Activated T-helper 17 cell treated with anti-CD3 and anti-CD28 coated beads, Interleukin-2, amount 50 U/mL, for 72 hours (primary cell): ENCODE measurements at places on chromosomes 7 and 10.

GRCh38 chr7:74457007-74457406 lies 3.3 kb downstream of the GTF2IRD1 start:
- ATAC-seq = no peak

- ATAC-seq = peak; percentile 37
These were observed 1.3 kb upstream of the DMBT1 start for GRCh38 chr10:122559228-122559627.

DNA sequence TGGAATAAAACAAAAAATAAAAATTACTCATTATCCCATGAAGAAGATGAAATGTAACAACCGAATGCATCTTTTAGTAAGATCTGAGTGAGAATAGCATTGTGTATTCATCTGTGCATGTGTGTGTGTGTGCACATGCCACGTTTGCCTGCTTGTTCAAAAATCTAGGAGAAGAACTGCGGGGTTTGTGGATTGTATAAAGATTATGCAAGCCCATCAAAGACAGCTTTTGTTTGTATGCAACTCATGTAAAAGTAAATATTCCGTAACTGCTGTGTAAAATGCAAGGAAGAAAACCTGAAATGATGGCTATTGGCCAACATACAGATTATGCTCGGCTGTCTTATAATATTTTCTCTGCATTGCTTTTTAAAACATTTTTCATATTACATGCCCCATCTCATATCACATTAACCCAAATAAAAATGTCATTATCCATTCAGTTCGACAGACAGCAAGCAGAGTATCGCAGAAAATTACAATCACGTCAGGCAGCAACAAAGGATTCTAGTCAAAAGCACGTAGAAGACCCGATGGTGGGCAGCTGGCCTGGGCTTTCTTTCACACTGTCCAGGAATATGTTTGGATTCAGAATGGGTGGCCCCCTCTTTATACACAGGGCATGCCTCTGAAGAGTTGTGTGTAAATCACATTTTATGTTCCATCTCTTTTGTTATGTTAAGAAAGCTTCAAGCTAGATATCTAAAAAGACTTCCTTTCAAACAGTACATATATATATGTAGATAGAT lies 114.0 kb downstream of the PARP12 start:
- ATAC-seq = no peak

- peak; percentile 68 for ATAC-seq
These were observed 147.3 kb downstream of the CELF2 start for GRCh38 chr10:11164803-11165590.

DNA sequence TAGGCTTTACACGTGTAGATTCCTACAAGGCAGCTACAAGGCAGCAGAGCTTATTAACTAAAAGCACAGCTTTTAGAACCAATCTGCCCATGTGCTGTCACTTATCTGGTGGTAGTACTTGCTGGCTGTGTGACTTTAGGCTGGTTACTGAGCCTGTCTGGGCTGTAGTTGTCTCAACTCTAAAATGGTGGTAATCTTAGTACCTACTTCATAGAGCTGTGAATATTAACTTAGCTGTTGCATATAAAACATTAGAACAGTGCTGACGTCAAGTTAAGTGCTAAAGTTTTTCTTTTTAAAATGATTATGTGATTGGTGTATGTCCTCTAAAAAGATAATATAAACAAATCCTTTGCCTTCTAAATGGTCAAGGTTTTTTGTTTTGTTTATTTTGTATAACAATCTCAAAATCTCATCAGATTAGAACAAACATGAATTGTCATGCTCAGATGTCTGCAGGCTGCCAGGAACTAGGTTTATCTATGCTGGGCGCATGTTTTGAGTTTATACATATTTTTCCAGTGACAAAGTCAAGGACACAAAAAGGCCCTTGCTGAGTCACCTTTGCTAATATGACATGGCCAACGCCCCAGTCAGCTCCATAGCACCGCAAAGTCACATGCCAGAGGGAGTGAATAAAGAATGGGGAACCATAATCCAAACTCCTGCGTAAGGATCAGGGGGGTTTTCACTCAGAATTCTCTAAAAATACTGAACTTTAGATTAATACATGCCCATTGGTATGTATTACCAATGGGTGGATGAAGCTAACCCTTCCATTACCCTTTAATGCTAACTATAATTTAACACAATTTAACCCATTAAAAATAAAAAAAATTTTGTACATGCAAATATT lies 39.8 kb upstream of the ARL4A start:
- no peak for ATAC-seq

DNA sequence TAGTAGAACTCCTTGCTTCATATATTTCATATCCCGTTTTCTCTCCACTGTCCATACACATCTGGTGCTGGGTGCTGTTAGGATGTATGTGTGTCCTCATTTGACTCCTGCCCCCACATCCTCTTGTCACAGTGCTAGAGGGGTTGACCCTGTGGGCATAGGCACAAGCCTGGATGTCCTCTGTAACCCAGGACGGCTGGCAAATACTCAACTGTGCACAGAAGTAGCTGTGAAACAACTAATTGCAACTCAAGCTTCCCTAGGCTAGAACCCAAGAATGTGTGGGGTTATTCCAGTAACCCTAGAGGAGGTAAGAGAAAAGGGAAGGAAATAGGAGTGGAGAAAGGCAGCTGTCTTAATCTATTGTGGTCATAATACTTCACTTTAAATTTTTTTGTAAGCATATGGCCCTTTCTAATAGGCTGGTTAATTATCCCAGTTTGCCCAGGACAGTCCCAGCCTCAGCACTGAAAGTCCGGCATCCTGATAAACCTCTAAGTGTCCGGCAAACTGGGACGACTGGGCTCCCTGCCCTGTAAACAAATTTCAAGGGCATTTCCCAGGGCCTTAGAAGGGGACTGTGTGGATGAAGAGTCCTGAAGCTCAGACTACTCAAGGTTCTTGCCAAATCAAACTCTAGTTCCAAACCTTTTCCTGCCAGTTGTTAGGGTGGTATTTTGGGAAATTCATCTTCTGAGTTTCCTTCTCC lies 283.2 kb upstream of the CELF2 start:
- no peak for ATAC-seq

- ATAC-seq = peak; percentile 82
These were observed 125.8 kb downstream of the ANKRD7 start for GRCh38 chr7:118350260-118350659.

DNA sequence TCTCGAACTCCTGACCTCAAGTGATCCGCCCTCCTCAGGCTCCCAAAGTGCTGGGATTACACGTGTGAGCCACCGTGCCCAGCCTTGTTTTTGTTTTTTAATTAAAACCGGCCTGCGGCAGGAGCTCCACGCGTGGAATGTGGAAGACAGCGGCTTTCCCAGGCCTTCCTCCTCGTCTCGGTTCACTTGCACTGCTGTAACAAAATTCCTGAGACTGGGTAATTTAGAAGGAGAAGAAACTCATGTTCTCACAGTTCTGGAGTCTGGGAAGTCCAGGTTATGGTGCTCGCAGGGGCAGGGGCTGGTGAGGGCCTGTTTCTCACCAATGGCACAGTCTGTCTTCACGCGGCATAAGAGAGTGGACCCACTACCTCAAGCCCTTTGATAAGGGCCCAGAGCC lies 14.4 kb upstream of the CRYGN start:
- ATAC-seq = no peak

- peak; percentile 70 for ATAC-seq
These were observed 59.8 kb upstream of the SMNDC1 start for GRCh38 chr10:110364531-110364937.

GRCh38 chr7:36303202-36304098 lies 86.2 kb upstream of the ANLN start:
- no peak for ATAC-seq

- ATAC-seq = no peak
These were observed 416.4 kb downstream of the GFRA1 start for GRCh38 chr10:115856580-115856979.

GRCh38 chr7:1369916-1370657 lies 89.2 kb downstream of the MICALL2 start:
- ATAC-seq = no peak

DNA sequence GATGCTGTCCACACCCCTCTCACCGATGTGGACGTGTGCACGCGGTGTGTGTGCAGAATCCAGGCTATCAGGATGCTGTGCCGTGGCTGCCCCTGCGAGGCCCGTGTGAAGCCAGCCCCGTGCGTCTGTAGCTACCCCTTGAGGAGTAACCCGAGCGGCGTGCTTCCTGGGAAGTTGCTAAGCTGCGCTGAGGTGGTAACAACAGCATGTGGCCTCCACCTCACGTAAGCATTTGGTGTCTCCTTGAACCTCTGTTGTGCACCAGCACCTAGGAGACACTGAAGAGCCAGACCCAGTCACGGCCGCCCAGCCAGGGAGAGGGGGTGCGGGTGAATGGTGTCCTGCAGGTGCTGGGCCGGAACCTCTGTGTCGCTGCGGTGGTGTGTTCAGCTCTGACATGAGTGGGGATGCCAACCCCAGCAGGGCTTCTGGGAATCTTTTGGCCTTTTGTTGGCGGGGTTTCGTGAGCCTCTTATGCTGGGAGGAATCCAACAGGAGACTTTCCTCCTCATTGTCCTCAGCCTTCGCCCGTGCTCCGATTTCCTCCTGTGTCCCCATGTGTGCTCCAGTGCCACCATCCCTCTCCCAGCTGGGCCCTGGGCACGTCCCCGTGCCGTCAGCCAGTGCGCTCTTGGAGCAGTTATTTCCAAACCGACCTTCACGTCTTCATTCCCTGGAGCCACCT lies 60.4 kb downstream of the DNAJB6 start:
- ATAC-seq = no peak

DNA sequence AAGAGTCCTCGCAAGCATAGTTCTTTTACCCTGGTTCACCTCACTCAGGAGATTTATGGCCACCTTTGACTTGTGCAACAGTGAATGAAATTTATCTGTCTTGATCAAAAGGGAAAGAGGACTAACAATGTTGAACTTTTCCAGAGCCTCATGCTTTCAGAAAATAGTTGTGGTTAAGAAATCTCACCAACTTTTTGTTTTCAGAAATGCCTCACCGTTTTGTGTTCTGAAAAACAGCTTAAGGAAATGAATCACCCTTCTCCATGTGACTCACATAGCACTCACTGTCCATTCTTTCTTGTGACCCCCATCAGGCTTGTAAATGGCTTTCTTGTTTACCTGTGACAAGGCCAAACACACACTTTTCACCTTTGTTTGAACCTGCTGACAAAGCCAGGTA lies 148.6 kb upstream of the FAM3C start:
- ATAC-seq = peak; percentile 91
